Activated naive CD4-positive, alpha-beta T cell treated with anti-CD3 and anti-CD28 coated beads, Interleukin-2, amount 50 U/mL, for 16 hours (primary cell): ENCODE measurements at places on chromosomes 13 and 19.

GRCh38 chr19:51259348-51260245, 8.7 kb downstream of the SIGLECL1 start:
- no peak for DNase-seq

- no peak for DNase-seq
Observed at GRCh38 chr13:50334944-50335343, 319.7 kb downstream of the KCNRG start.

DNA sequence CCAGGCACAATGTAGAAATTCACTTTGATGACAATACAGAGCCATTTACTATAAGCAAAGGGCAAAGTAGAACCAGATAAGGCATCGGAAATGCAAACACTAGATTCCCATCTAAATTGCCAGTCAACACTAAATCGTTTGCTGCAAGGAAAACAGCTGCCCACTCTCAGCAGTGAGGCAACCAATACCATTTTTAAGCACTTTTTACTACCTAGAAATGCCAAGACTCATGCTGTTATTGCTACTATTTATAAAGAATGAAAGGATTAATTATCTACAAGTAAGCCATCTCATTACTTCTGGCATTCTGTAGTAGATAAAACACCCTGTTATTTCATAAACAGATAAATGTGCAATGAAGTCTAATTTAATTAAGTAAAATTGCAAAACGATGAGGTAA, 422.0 kb downstream of the FGF14 start:
- DNase-seq = no peak

- DNase-seq = no peak
Observed at GRCh38 chr19:4031420-4031819, 23.9 kb downstream of the PIAS4 start.

GRCh38 chr13:90205081-90205480, 1142.4 kb upstream of the MIR17HG start:
- no peak for DNase-seq

DNA sequence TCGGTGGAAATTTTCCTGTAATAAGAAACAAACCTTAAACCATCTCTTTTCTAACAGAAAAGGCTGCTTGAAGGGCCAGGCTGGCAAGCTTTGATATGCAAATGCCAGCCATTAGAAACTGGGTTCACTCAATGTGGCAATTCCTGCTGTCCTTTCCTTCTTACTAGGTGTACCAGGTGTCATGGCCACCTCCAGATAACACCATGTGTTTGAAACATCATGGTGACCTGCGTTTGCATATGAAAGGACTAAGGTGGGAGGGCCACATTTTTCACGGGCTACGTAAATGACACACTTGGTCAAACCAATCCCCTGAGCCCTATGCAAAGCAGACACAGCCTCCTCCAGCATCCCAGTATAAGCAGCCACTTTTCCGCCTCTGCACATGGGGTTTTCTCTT, 789.1 kb upstream of the SLITRK5 start:
- no peak for DNase-seq

DNA sequence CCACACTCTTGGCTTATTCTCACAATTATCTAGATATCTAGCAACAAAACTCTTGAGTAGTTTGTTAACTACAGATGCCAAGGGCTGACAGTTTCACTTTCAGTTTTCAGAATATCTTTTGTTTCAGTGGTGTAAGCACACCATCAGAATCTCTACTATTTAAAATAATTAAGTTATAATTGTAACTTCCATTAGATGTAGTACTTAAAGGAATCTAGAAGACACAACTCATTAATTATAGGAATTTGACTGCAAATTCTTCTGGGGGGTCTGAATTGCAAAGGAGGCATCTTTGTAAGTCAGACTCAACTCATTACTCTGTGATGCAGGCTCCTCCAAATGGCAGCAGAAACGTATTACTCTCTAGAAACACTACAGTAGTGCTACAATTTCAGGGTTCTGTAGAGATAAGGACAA, 44.9 kb upstream of the USPL1 start:
- no peak for DNase-seq

DNA sequence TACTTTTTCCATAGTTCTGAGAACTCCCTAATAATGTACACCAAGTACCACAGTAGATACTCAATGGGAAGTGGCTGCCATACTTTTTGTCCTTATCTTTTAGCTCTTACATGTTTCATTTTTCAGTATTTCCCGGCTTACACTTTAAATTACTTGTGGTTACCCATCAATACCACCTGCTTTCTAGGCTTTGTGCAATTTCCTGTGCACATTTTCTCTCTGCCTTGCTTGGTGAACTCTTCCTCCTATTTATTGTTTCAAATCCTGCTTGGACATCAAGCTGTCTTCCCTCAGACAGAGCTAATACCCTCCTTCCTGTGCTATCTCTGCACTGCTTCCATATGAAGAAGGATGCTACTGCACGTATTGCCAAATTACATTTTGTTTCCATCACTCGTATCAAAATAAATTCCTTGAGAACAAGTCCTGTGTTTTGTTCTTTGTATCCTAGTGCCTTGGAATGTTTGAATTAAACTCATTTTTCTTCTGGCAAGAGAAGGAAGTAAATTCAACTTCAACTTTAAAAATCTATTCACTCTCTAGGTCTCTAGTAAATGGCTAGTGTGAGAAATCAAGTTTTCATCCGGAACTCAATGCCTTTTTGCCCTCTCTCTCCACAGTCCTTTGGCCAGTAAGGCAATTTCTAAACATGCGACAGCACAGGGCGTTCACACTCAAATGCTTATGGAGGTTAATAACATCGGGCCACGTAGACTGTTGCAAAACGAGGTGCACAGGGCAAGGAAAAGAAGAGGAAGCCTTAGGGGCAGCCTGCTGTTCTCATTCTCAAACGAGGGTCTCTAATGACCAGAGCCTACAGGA, 5.6 kb downstream of the ZAR1L start:
- no peak for DNase-seq

DNA sequence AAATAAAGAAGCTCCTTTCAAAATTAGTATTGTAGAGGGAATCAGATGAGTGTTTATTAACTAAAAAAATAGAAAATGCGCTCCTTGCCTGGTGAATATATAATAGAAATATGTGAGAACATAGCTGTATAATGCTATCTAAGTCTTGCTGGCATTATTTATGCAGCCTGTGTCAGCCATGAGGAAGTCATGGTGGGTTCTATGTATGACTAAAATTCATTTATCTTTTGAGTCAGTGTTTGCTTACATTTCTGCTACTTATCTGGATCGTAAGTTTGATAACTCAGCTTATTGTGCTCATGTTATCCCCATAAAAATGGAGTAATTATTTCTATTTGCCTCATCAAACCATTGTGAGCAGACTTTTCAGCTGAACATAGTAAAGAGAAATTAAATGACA, 449.3 kb downstream of the OXGR1 start:
- DNase-seq = no peak

- no peak for DNase-seq
Observed at GRCh38 chr13:51978796-51979556, 32.3 kb downstream of the ATP7B start.
